ENCODE measurements at places on chromosomes 7 and 10.

DNA sequence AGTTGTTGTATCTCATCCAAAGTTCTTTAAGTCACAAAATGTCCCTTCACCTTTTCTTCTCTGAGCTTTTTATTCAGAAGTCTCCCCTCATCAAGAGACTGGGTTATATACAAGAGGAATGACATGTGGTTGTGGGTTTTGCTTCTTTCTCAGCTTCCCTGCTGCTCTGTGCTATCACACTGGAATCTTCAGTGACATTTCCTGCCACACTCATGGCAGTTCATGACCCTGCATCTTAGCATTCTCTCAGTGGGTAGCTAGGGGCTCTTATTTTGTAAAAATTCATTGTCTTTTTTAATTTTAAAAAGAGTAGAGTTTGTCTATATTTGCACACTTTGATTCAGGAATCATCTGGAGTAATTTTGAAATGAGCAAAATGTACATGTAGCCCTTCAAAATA, 236.9 kb upstream of the TMEM229A start:
- no peak for DNase-seq

- DNase-seq: peak; percentile 33
These were observed 10.7 kb downstream of the AMZ1 start for GRCh38 chr7:2698581-2699288.

- no peak for DNase-seq
These were observed 42.3 kb downstream of the JMJD1C start for GRCh38 chr10:63423494-63423893.

GRCh38 chr10:102795453-102796406, 41.5 kb downstream of the CYP17A1 start:
- DNase-seq: no peak

- peak; percentile 65 for DNase-seq
These were observed at the start of gene CPED1 for GRCh38 chr7:120988591-120989256. Gene CPED1, plus strand, starts transcription at chr7:120988711. Its CDS starts 911 bp downstream, at chr7:120989622.

DNA sequence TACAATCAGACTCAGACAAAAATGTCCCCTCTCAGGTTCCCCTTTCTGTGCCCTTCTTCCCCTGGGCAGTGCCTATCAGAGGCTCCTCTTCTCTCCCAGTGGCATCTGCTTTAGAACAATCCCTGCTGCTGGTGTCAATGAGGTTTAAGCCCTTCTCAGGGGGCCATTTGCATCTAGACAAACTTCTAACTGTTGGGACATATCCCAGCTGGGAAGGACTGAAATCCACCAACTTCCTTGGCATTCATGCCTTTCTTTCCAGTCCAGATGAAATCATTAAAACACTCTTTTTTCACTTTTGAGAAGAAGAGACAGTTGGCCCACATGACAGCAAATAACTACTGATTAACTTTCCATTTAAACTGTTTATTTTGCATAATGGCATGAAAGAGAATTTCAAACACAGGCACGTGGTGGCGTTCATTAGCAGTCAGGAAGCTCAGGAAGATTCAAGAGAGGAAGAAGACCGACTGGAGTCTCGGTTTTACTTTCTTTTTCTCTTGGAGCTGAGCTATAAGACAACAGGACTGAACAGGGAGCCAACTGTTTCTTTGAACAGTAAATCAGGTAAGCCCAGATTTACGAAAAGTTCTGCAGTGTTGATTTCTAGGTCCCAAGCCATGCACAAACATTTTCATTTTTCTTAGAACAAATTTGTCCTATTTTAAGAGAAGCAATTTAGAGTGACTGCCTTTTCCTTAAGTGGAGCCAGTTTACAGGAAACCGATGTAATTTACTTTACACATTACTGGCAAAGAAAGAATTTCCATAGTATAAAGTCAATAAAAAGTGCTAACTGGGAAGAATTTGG, at the start of gene GIMAP2:
GIMAP2 (plus strand) TSS at position 488 of the 811 bp plus-strand sequence. CDS start 1,354 bp downstream, outside the sequence.
- DNase-seq: peak; percentile 50

- DNase-seq: peak; percentile 85
These were observed at the start of gene MTERF1 for GRCh38 chr7:91880413-91881241. Gene MTERF1, minus strand, starts transcription at chr7:91880702. Its CDS starts 619 bp downstream, at chr7:91880083.

- DNase-seq: no peak
These were observed 73.2 kb downstream of the PDGFA start for GRCh38 chr7:446289-446935.

GRCh38 chr7:47520406-47520805, 61.5 kb downstream of the TNS3 start:
- no peak for DNase-seq

DNA sequence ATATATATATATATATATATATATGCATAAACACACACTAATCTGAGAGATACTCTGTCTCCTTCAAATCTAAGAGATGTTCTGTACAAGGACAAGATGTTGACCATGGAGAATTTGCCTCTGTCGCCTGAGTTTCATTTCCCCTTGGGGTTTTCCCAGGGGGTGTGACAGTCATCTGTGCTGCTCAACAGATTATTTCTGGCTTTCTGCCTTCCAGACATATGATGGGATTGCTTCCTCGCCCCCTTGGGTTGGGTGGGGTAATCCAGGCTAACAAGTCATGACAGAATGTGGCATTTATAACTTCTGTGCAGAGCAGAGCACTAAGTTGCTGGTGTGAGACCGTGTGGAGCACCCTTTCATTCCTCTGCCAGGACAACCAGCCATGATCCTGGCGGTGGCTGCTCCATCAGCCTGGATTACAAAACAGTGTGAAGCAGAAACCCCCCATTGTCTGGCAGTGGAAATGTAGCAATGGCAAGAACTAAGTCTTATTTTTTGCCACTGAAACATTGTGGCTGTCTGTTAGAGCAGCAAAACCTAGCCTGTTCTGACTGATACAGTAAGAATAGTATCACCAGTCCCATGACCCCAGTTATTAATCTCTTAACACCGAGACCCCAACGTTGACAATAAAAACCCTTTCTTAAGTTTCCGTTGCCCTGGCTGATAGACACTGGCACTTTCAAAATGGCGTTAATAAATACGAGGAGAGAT, 13.7 kb upstream of the USP6NL start:
- DNase-seq: peak; percentile 73

GRCh38 chr10:48390933-48391845, 84.7 kb downstream of the MAPK8 start:
- no peak for DNase-seq

DNA sequence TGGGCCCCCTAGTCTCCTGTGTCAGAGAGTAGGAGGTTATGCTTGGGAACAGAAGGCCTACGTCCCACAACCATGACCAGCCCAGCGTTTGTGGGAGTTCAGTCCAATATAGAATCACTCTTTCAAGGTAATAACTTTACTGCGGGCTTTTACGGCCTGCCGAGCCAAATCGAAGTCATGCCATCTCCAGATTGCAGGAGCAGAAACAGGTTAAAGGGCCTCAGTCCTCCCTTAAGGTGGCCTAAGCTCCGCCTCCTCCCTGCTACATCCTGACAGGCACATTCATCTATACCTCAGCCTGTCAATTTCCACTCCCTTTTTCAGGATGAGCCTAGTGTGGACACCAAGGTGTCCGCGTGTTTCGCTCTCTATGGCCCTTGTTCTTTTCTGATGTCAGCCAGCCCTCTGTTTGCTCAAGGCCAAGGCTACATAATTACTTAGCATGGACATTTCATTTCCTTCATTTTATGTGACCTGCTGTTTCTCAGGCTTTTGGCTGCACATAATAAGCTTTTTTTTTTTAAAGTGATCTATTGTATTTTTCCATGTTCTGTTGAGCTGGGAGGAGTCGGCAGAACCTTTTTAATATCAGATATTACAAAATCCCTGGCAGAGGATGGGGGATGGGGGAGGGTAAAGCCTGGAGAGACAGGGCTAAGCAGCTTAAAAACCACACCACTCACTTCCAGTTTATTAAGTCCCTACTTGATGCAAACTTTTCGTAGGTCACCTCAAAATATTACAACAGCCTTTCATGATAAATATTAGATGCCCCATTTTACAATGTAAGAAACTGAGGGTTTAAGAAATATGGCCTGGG, 84.6 kb downstream of the CACNB2 start:
- no peak for DNase-seq

DNA sequence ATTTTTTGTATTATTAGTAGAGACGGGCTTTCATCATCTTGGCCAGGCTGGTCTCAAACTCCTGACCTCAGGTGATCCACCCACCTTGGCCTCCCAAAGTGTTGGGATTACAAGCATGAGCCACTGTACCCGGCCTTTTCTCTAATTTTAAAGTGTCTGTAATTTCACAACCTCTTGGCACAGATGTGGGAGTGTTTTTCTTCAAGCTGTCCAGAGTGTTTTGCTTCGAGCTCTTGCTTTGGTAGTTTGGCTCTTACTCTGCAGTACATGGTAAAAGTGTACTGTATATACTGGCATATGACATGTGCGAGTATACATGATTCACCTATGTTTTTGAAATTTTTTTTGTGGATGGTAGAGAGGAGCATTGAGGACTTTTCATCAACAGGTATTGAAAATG, 9.8 kb downstream of the SRGN start:
- DNase-seq: no peak

- DNase-seq: no peak
These were observed 92.8 kb upstream of the TAC1 start for GRCh38 chr7:97639036-97639435.

- DNase-seq: no peak
These were observed 301.9 kb downstream of the SUGCT start for GRCh38 chr7:40436710-40437109.

GRCh38 chr7:56157238-56157790, 41.1 kb upstream of the NUPR2 start:
- no peak for DNase-seq

GRCh38 chr7:42143711-42144600, 93.1 kb downstream of the GLI3 start:
- DNase-seq: no peak

Data from germinal center (tissue), 1 donor.